ENCODE measurements at places on chromosomes 16 and 17.
A peak's percentile ranks its signal among the peaks of the same experiment; 100 is the strongest.

GRCh38 chr17:7650509-7651096 lies at the start of gene ATP1B2:
ATP1B2 (plus strand) TSS chr17:7650926; CDS start chr17:7651519, 593 bp downstream.
- DNase-seq, result peak; percentile 58

DNA sequence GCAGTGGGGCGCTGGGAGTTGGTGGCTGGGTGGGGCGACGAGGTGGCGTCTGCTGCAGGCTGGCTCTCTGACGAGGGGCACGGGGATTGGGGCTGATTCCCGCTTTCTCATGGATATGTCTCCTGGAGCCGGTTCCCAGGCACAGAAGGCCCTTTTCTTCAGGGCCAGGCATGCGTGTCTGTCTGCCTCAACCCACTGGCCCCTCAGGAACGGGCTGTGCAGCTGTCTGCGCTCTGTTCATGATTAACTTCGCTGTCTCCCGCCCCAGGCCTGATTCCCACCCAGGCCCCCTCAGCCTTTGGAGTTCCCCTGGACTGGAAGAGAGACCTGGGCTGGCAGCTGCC lies 53.1 kb downstream of the RAP1GAP2 start:
- DNase-seq, result no peak

DNA sequence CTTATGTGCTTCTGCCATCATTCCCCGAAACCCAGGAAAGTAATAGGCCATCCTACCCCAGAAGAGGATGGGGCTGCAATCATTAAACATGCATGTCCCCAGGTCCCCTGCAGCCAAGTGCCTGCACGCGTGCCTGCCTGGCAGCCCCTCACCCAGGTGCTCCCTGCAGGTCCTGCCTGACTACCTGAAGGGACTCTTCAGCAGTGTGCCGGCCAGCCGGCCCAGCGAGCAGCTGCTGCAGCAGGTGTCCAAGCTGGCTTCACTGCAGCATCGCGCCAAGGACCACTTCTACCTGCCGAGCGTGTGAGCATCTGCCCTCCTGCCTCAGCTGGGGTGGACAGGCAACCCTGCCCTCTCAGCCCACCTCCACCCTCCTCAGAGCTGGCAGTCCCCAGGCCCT lies 16.2 kb upstream of the ALKBH5 start:
- DNase-seq, result no peak

DNA sequence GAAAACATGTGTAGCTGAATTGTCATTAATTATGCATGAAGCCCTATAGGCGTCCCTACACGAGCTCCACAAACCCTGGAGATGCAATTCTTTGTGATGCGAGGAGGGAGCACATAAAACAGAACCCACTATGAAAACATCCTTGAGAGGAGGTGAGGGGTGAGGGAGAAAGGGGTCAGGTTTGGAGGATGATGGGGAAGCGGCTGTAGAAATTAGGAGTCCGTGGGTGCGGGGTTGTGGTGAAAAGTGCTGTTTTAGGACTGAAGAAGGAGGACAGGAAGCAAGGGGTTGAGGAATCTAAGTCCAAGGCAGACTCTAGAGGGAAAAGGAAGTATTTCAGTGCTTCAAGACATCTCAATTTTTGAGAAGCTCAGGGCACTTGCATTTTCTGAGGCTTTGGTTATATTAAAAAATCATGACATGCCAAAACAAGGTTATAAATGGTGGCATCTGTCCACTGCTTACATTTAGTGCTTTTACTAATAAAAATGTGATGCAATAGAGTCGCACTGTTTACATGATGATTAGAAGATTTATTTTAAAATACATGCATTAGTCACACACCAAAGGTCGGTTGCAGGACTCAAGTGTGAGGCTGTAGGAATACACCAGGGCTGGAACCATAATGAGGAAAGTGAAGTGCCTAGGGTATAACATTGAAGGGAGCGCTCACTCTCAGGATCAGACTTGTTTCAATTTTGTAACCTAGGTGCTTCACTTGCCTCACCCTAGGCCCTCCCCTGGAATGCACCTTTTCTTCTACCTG lies 379.5 kb downstream of the HS3ST4 start:
- DNase-seq, result no peak

GRCh38 chr17:16027708-16028584 lies 28.3 kb downstream of the TTC19 start:
- DNase-seq, result peak; percentile 70

DNA sequence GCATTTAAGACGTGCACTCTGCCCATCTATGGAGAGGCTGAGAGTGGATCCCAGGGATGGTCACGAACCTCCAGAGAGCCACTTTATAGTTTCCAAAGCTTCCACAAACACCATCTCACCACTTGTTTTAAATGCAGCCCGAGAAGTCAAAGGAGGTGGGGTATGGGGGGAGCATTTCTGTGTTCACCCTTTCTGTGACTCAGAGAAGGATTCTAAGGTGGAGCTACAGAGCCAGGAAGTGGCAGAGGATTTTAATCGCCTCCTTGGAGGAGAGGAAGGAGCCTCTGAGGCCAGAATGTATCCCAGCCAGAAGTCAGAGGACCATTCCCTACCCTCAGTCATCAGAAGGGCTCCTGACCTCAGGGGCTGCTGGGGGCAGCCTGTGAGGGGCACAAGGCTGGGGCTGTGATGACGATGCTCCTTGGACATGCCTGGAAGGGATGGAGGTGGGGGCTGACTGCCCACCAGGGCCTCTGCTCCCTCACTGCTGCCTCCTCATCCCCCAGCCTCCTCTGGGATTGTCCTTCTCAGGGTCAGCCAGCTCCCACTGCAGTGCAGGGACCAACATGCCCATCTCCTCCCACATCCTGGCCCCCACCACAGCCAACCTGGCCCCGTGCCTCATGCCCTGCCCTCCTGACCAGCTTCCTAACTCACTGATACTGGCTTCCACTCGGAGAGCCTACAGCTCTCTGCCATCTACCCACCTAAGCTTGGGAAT lies 2.8 kb downstream of the XYLT2 start:
- peak; percentile 44 for DNase-seq

GRCh38 chr17:59642565-59642964 lies 22.9 kb downstream of the CLTC start:
- no peak for DNase-seq

DNA sequence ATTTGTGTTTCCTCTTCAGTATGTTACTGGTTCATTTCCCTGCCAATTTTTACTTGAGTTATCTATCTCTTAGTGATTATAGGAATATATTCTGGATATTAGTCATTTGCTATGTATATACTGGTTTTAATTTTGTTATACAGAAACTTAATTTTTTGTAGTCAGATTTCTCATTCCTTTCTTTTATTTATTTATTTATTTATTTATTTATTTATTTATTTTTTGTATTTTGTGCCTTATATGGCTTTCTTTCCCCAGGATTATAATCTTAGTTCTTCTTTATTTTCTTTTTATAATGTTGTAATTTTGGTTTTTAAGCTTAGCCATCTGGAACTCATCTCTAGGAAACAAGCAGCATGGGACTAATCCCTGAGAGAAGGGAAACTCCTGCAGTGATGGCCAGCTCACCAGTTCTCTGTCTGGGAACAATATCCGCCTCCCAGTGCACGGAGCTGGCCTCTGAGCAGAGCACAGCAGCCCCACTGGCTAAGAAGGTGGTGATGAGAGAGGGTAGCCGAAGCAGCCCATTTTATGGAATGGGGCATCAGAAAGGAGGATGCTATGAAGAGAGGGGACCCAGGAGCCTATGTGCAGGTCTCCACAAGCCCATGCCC lies 54.5 kb upstream of the ADORA2B start:
- no peak for DNase-seq

- DNase-seq, result no peak
Observed at GRCh38 chr16:86512301-86512859, 2.1 kb downstream of the FOXF1 start.

DNA sequence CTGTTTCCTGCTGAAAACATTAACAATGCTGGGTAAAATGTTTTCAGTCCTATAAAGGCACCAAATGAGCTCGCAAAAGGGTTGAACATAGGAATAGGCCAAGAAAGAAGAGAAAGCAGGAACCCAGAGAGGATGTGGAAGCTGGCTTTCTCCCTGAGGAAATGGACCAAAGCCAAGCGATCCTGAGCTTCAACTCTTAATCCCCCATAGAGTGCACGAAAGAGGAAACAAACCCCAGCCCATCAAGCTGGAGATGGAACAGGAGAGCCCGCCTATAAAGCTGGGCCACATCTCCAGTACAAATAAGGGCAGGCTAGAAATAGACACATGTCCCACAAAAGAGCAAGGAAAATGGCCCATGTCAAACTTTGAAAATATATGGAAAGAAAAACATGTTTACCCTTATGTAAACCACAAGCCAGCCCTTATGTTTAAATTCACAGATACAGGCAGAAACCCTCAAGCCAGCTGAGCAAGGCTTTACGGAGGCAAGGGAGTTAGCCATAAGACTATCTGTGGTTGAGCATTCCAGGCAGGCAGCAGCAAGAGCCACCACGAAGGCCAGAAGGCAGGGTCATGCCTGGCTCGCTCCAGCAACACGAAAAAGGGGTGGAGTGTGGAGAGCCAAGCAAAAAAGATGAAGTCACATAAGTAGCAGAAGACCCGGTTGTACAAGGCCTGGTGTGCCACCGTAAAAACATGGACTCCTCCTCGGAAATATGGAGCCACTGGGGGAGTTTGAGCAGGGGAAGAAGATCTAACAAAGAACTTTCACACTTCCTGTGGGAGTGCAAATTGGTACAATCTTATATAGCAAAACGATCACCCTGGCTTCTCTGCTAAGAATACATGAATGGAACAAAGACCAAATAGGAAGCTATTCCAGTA lies 27.8 kb downstream of the COPRS start:
- DNase-seq, result no peak

DNA sequence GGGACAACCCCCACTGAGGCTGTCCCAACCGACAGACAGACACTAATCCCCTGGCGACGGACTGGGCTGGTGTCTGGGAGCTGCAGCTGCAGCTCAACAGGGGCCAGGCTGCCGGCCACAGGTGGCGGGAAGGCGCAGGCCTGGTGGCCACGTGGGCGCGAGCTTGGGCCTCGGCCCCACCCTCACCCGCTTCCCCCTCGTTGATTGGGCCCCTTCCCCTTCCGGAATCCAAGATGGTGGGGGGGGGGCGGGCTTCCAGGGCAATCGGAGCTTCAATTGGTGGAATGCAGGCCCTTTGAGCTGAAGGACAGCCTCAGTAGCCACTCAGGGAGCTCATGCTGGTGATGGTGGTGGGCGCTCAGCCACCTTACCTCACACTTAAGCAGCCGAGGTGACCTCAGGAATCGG lies 8.7 kb upstream of the TBX4 start:
- no peak for DNase-seq

DNA sequence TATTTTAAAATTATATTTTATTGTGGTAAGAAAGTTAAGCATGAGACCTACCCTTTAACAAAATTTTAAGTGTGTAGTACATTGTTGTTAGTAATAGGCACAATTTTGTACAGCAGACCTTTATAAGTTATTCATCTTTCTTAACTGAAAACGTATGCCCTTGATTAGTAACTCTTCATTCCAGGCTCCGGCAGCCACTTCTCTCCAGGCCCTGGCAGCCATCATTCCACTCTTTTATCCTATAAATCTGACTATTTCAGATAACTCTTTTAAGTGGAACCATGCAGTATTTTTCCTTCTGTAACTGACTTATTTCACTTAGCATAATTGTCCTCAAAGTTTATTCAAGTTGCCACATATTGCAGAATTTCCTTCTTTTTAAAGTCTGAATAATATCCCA lies 348.2 kb downstream of the CDH11 start:
- DNase-seq, result no peak

- no peak for DNase-seq
Observed at GRCh38 chr17:1038459-1039122, 41.7 kb downstream of the TIMM22 start.

- DNase-seq, result no peak
Observed at GRCh38 chr17:77745702-77746101, 212.8 kb upstream of the TNRC6C start.

GRCh38 chr17:65418622-65419021 lies 142.8 kb downstream of the AXIN2 start:
- DNase-seq, result no peak

DNA sequence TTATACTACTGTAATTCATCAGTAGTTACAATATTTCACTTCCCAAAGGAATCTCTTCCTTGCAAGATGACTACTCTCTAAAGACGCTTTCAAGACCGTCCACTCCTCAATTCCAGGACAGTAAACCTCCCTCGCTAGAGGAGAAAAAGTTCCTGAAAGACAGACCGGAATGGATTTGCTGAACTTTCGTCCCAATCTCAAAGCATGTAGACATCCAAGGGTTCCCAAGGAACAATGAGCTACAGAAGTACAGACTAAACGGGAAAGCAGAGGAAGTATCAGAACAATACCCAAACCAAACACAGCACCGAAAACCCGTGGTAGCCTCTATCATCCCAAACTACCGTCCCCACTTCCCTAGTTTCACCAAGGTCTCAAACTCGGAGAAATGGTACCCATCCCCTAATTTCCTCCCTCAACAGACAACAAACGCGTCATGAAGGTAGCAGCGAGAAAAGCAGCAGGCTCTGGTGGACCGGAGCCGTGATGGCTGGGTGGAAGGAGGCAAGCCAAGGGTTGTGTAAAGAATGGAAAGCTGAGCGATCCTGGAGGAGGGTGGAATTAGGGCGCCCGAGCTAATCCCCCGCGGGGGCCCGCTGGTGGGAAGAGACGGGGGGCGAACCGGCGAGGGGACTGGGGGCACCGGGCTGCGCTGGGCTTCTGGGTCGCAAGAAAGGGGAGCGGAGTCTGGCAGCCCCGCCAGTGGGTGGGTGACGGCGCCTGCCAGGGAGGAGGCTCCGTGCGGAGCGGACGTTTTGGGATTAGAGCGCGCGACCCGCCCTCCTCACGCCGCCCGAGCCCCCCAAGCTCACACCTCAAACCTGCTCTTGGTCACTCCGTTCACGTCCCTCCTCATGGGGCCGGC lies 647 bp downstream of the FBXL20 start:
- no peak for DNase-seq

DNA sequence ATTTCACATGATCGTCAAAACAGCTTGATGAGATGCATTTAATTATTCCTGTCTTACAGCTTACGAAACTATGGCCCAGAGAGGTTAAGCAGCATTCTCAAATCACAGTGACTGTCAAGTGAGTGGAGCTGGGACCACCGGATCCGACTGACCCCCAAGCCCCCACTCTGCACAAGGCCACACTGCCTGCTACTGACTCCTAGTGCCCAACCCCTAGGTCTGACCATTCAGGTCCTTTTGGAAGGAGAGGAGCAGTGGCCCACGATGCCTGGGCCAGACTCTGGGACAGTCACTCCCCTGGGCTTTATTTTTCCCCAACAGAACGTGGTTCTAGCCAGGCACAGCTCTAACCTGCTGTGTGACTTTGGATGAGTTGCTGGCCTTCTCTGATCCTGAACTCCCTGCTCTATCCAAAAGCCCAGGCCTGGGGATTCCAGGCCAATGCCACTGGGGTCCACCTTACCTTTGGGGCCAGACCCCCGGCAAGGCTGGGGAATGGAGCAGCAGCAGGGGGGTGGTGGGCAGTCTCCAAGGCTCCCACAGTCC lies 9.9 kb downstream of the TSPOAP1 start:
- DNase-seq, result no peak
